ENCODE measurements at places on chromosomes 3 and 15. TPM values are rescaled to one million over a fixed set of nuclear protein-coding genes. Genes with fewer than 3 reads are reported as not detected.

The KNL1 gene
- total RNA-seq: 6.5 TPM

The DLEC1 gene
- not detected for total RNA-seq

The IL16 gene
- not detected for total RNA-seq

The SNX1 gene
- 68.5 TPM for total RNA-seq

The GPR156 gene
- 0.32 TPM for total RNA-seq

The CFAP91 gene
- total RNA-seq: 0.34 TPM

All from A549 treated with GW870086 at 1 μM for 4 hours (cell line).